Activated CD4-positive, alpha-beta T cell treated with anti-CD3 and anti-CD28 coated beads, Interleukin-2, amount 10 ng/mL, durations not matched to agents 24 days and 14 days (primary cell): ENCODE measurements at places on chromosomes 16 and 17. TPM values are rescaled to one million over a fixed set of nuclear protein-coding genes. Genes with fewer than 3 reads are reported as not detected.

Gene TLCD1
- 12.5 and 16.8 TPM in 2 replicates for total RNA-seq

- peaks cover 6% of the 10 kb centered on the region for H3K4me1 ChIP-seq
- H3K27me3 ChIP-seq, result peaks cover 42% of the 10 kb centered on the region
- H3K36me3 ChIP-seq, result no peaks in the 10 kb centered on the region
- H3K27ac ChIP-seq, result no peak overlapping the region
These were observed 11.9 kb upstream of the COL1A1 start for GRCh38 chr17:50213026-50214022.

- H3K27ac ChIP-seq, result no peak overlapping the region
- peak; percentile 78 for DNase-seq
- H3K27me3 ChIP-seq, result no peaks in the 10 kb centered on the region
These were observed 1.5 kb upstream of the SPAG7 start for GRCh38 chr17:4969047-4969550.

DNA sequence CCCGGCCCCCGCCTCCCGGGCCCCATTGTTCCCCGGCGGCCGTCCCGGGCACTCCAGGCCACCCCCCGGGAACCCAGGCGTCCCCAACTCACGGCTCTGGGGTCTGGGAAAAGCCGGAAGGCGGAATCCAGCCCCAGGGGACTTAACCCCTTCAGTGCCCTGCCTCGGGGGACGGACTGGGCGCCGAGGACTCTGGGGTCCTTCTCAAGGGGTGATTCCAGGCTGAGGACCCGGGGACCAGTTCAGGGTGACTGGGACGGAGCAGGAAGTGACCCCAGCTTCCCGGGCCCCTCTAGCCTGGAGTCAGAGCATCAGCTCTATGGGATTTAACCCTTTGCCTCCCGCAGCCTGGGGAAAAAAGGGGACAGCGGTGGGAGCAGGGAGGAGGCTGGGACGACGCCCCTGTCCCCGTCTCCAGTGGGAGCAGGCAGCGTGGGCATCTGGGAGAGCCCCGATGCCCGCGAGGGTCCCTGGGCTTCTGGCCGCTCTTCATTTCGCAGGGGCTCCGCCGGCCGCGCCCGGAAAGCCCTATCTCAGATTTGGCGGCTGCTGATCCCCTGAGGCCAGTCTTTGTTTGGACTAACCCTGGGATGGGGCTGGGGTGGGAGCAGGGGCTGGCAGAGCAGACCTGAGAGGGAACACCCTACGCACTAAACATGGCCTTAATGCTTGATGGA lies at the start of gene ZNF629:
TSS of gene ZNF629 (minus strand) at position 270 of the 677 bp plus-strand sequence. CDS start 2,723 bp downstream, outside the sequence.
- peak within 1 kb of the TSS; percentile 83 for H3K4me3 ChIP-seq
- H3K36me3 ChIP-seq, result no peaks in the 10 kb centered on the region
- H3K27ac ChIP-seq, result no peak within 1 kb of the TSS

DNA sequence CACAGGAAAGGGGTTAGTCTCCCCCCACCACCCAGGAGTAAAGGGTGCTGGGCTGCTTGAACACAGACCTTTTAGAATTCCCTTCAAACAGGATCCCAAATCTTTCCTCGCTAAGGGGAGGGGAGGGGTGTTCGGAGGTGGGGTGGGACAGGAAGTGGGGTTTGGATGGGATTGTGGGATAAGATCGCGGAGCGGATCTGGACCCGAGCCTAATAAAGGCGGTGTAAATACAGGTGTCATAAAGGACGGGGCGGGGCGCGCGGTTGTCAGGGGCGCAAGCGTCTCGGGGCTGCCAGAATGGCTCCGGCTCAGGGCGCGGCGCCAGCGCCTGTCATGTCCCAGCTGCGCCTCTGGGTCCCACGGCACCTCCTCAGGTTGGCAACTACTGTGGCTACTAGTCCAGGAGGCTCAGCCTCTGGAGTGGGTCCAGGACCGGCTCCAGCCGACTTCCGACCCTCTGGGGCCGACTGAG lies 59.8 kb upstream of the FBXO47 start:
- no peak overlapping the region for H3K4me3 ChIP-seq
- peaks cover 2% of the 10 kb centered on the region for H3K4me1 ChIP-seq
- no peak overlapping the region for H3K27ac ChIP-seq
- H3K36me3 ChIP-seq, result no peaks in the 10 kb centered on the region
- DNase-seq, result peak; percentile 62

DNA sequence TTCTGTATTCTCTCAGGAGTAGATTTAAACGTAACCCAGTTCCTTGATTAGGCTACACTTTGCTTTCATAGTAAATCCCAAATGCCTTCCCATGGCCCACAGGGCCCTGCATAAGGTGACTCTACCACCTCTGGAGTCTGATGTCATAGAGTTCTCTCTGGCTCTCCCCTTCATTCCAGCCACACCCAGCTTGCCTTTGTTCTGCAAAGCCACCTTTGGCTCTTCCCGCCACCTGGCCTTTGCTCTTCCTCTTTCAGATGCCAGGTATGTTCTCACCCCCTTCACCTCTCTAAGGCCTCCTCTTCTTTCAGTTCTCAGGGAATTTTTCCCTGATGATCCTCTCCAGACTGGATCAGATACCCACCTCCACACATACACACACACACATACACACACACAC lies 141.3 kb upstream of the HSBP1 start:
- no peaks in the 10 kb centered on the region for H3K36me3 ChIP-seq
- no peaks in the 10 kb centered on the region for H3K4me1 ChIP-seq
- H3K27ac ChIP-seq, result no peak overlapping the region
- no peak for DNase-seq
- H3K27me3 ChIP-seq, result no peaks in the 10 kb centered on the region
- H3K4me3 ChIP-seq, result no peak overlapping the region

- DNase-seq, result peak; percentile 84
- peaks cover 25% of the 10 kb centered on the region for H3K4me1 ChIP-seq
- H3K27me3 ChIP-seq, result peaks cover 16% of the 10 kb centered on the region
These were observed 1.3 kb downstream of the TUBB3 start for GRCh38 chr16:89924297-89924924.

DNA sequence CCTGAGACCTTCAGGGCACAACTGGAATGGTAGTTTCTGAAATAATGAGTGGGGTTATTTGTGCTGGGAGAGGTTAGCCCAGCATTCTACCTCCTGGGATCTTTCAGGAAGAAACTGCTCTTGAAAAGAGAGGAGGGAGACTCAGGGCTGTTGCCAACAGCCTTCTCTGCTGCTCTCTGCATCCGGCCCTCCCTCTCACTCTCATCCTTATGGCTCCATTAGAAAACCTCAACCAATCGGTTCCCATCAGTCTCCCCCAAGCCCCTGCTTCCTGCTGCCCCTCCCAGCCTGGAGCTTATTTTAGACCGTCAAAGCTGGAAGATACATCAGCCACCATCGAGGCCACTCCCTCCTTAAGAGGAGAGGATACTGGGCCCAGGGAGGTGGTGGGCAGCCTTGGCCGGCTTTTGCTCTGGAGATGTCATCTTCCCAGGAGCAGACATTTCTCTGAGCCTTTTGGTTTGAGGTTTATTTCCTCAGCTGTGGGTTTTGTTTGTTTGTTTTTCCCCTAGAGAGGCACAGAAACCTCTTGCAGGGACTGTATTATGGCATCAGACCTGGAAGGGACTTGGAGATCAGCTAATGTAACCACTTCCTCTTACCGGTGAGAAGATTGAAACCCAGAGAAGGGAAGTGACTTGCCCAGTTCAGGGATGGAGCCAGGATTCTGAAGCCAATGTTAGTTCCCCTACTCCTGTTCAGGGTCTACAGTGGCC lies 2.7 kb downstream of the MPRIP start:
- H3K4me3 ChIP-seq, result peak overlapping the region; percentile 99
- H3K27ac ChIP-seq, result peak overlapping the region; percentile 53
- DNase-seq, result peak; percentile 65
- peaks cover 48% of the 10 kb centered on the region for H3K4me1 ChIP-seq
- peaks cover 3% of the 10 kb centered on the region for H3K36me3 ChIP-seq
- H3K27me3 ChIP-seq, result no peaks in the 10 kb centered on the region

Gene AHSP
- not detected in 2 replicates for total RNA-seq

DNA sequence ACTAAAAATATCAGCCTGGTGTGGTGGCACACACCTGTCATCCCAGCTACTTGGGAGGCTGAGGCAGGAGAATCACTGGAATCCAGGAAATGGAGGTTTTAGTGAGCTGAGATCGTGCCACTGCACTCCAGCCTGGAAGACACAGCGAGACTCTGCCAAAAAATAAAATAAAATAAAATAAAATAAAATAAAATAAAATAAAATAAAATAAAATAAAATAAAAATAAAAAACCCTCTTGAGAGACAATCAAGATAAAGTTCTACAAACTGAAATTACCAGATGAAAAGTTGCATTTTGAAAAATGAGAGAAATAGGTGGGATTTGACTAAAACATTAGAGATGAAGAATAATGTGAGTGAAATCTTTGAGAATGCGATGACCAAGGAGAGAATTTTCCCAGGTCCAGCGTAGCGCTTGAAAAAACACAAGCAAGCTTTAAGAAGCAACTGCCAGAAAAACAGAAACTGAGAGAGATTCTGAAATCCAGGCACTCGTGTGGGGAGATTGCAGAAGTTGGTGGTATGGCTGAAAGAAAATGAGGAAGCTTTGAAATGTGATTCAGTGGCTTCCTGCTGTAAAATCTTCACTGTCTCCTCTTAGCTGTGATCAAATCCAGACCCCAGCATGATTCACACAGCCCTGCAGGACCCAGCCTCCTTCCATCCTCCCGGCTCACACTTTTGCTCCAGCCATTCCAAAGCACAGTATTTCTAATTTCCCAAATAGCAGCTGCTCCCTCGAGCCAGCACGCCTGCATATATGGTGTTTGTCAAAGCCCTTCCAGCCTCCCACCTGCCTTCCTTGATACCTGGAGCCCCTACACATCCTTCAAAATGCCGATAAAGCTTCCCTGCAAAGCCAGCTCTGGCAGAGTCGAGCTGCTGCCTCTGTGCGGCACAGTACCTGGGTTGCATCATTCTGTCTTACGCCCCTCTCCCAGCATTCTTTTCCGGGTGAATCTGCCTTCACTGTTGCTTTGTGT lies 8.2 kb upstream of the CD300E start:
- H3K4me3 ChIP-seq, result no peak overlapping the region
- no peaks in the 10 kb centered on the region for H3K36me3 ChIP-seq
- H3K27ac ChIP-seq, result no peak overlapping the region
- H3K27me3 ChIP-seq, result peaks cover 54% of the 10 kb centered on the region

GRCh38 chr16:24988593-24989338 lies 26.4 kb downstream of the ARHGAP17 start:
- H3K4me3 ChIP-seq, result no peak overlapping the region
- peaks cover 32% of the 10 kb centered on the region for H3K4me1 ChIP-seq
- H3K36me3 ChIP-seq, result peaks cover 3% of the 10 kb centered on the region
- H3K27ac ChIP-seq, result no peak overlapping the region

- H3K4me3 ChIP-seq, result no peak overlapping the region
- no peak for DNase-seq
- H3K27me3 ChIP-seq, result no peaks in the 10 kb centered on the region
- H3K4me1 ChIP-seq, result peaks cover 14% of the 10 kb centered on the region
- H3K36me3 ChIP-seq, result no peaks in the 10 kb centered on the region
These were observed 19.1 kb upstream of the APOH start for GRCh38 chr17:66248285-66248684.

Gene ASGR2
- total RNA-seq, result not detected in 2 replicates

- peaks cover 25% of the 10 kb centered on the region for H3K27me3 ChIP-seq
- H3K27ac ChIP-seq, result no peak overlapping the region
- no peaks in the 10 kb centered on the region for H3K36me3 ChIP-seq
These were observed 17.2 kb upstream of the TMEM98 start for GRCh38 chr17:32910769-32911168.

Gene CES5A
- not detected in 2 replicates for total RNA-seq

Gene TBC1D3H
- not detected in 2 replicates for total RNA-seq

DNA sequence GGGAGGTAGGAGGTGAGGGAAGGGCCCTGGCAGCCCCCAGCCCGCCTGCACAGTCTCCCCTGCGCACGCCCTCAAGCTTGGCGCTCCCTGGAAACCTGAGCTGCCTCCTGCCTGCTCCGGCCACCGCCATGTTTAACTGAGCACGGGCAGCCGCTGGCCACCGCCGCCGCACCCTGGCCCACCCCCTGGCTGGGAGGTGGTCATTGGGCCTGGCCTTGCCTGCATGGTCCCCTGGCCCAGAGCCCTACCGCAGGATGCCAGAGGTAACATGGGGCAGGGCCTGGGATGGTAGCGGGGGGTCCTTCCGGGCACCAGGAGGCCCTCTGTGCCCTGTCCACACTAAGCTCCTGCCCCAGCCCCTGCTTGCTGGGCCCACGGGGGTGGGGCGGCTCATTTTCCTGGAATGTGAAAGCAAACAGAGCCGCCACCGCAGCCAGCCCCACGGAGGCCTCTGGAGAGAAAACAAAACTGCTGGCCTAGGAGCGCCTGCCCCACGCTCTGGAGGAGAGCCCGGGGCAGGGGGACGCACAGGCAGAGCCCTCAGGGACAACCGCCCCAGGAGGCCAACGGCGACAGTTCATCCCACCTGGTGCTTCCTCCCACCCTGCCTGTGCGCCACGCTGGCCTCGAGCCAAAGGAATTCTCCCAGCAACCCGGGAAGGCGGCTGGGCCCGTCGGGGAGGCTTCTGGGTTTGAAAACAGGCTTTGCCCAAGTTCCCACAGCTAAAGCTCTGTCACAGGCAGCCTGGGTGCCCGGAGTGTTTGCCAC lies 8.9 kb downstream of the NHERF2 start:
- H3K36me3 ChIP-seq, result no peaks in the 10 kb centered on the region
- H3K27ac ChIP-seq, result no peak overlapping the region

Gene GJD3
- total RNA-seq, result 0.23 and 0.38 TPM in 2 replicates

DNA sequence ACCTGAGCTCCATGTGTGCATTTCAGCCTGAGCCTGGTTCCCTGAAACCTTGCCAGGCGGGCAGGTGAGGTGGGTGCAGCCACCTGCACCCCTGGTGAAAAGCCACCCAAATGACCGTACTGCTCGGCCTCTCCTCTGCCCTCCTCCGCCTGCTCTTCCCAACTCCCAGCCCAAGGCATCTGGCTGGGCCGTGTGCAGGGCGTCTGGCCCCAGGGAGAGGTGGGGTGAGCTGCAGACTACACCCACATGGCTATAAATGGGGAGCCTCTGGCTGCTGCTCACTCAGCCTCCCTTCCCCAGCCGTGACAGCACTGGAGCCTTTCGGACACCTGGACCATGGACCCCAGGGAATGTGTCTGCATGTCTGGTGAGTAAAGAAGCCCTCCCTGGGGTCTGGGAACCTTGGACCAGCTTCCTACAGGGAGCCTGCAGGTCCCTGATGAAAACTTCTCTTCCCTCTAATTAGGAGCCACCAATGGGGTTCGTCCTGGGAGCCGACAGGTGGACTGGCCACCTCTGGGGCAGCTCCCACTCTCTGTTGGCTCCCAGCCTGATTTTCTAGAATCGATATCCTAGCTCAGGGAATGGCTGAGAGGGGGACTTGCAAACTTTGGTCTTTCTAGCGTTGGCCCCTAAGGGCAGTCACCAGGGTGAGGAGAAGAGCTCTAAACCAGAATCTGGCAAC lies at the start of gene MT4:
TSS of gene MT4 (plus strand) at position 281 of the 685 bp plus-strand sequence. CDS start at position 337, 56 bp downstream.
- DNase-seq, result no peak
- no peaks in the 10 kb centered on the region for H3K36me3 ChIP-seq
- peaks cover 12% of the 10 kb centered on the region for H3K27me3 ChIP-seq
- no peak within 1 kb of the TSS for H3K27ac ChIP-seq

Gene TOM1L1
- 0.45 and 0.56 TPM in 2 replicates for total RNA-seq
